ENCODE measurements at places on chromosomes 13 and 19. TPM values are rescaled to one million over a fixed set of nuclear protein-coding genes. Genes with fewer than 3 reads are reported as not detected.

DNA sequence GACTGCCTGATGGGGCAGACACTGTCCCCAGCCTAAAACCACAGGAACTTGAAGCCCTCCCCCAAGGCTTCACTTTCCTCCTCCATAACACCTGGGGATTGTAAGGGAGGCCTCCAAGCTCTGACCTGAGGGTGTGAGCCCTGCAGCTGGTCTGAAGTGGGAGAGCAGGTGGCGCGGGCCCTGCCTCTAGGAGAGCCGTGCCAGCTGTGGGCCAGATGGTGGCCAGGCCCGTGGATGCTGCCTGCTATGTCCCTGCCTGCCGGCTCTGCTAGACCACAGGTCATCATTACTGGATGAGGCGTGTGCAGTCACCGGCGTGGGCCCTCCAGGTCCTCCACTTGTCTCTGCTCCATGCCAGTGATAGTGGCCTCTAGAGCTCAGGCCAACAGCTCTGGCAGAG, 3.5 kb upstream of the KLHL26 start:
- no peak for DNase-seq

The ZNF83 gene
- 23.8 TPM for total RNA-seq

The RPS19 gene
- 2,894 TPM for total RNA-seq

The SIGLEC12 gene
- total RNA-seq, result not detected

The ZNF416 gene
- total RNA-seq, result 2.9 TPM

All from Daoy (cell line).